ENCODE measurements at places on chromosomes 1 and 21. TPM values are rescaled to one million over a fixed set of nuclear protein-coding genes. Genes with fewer than 3 reads are reported as not detected.
A peak's percentile ranks its signal among the peaks of the same experiment; 100 is the strongest.

SPRR2E gene
- total RNA-seq, result 1,779 TPM

GRCh38 chr1:244448279-244449036 lies 3.3 kb downstream of the ADSS2 start:
- ATAC-seq, result no peak

DNA sequence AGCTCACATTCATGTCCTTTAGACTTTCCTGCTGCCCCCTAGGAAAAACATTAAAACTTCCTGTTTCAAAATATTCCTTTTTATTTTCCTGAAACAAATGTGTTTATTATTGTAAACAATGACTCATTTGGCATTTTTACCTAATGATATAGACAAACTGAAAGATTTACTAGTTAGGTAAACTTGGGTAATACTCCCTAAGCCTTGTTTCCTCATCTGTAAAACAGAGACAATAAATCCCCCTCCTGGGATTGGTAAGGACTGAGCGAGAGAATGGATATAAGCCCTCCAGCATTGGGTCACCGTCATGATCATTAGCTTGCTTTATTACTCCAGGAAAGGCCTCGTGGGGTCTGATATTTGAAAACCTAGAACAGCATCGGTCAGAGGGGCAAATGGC lies 59.8 kb downstream of the LPAR3 start:
- no peak for ATAC-seq

- ATAC-seq, result no peak
These were observed 25.8 kb downstream of the SMIM12 start for GRCh38 chr1:34833711-34834110.

DNA sequence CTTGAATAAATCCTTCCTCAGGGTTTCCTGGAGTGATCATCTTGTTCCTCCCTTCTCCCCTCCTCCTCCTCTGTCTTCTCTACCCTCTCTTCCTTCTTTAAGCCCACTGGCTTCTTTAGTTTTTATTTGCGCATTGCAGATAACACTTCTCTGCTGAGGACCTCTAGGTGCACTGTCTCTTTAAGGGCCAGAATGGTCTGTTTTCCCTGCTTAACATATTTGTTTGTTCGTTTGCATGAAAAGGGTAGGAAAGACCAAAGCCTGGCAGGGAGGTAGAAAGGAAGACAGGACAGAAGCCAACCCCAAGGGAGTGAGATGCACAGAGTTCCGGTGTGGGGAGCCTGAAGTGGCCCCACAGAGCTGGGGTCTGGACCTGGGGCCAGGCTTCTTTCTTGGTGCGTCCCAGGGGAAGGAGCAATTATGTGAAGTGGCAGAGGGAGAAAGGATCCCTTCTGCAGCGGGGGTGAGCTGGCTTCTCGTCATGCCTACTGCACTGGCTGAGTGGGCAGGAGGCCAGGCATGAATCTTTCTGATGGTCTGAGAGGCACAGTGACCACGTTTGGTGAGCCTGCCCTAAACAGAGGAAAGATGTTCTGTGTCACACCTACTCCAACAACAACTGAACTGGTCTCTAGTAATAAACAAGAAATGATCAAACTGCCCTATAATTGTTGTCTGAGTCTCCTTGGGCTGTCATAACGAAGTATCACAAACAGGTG lies 232.7 kb downstream of the KCNJ6 start:
- ATAC-seq, result no peak

GRCh38 chr1:223747838-223748335 lies 35.5 kb downstream of the CAPN2 start:
- ATAC-seq, result no peak

DNA sequence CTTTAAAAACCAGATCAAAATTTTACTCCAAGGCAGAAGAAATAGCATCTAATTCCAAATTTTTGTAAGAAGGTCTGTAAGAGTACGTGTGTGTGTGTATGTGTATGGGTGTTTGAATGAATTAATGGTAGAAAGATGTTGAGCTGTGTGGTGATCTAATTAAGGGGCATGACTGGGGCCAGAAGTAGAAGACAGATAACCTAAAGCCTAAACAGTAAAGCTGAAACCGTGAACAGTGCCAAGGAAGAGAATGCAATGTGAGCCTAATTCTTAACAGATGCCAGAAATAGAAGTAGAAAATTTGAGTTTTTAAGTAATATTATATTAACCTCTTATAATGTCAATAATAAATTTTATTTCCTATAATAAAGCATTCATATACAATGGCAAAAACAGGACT lies 38.2 kb downstream of the BRINP3 start:
- no peak for ATAC-seq

DNA sequence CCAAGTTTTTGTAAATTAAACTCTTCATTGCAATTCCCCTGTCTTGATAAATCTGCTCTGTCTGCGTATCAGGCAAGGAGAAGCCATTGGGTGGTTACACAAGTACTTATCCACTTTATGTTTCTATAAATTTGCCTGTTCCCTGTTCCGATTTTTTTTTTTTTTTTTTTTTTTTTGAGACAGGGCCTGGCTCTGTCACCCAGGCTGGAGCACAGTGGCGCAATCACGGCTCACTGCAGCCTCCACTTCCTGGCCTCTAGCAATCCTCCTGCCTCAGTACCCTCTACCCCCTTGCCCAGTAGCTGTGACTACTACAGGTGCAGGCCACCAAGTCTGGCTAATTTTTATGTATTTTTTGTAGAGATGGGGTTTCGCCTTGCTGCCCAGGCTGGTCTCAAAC lies 11.1 kb upstream of the CSRP1 start:
- ATAC-seq, result peak; percentile 57

Measured in esophagus mucosa (tissue), 1 donor.